Inflammatory macrophage treated with lipopolysaccharide for 1 hour (primary cell): ENCODE measurements at places on chromosomes 13 and 19.

GRCh38 chr19:21584537-21584936 is 79.1 kb downstream of the ZNF429 start:
- no peak for DNase-seq

DNA sequence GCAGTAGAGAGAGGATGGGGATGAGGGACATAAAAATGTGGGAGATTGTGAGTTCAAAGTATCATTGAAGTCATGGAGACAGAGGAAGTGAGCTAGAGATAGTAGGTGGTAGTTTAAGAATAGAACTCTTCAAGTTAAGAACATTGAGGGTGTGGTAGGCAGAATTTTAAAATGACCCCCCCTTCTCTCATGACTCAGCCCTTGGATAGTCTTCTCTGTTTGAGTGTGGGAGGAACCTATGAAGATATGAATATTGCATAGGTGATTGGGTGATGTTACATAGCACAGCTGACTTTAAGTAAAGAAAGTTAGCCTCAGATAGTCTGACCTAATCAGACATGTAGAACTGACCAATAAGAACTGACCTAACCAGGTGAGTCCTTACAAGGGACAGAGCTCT is 418.6 kb downstream of the FOXO1 start:
- DNase-seq, result no peak

DNA sequence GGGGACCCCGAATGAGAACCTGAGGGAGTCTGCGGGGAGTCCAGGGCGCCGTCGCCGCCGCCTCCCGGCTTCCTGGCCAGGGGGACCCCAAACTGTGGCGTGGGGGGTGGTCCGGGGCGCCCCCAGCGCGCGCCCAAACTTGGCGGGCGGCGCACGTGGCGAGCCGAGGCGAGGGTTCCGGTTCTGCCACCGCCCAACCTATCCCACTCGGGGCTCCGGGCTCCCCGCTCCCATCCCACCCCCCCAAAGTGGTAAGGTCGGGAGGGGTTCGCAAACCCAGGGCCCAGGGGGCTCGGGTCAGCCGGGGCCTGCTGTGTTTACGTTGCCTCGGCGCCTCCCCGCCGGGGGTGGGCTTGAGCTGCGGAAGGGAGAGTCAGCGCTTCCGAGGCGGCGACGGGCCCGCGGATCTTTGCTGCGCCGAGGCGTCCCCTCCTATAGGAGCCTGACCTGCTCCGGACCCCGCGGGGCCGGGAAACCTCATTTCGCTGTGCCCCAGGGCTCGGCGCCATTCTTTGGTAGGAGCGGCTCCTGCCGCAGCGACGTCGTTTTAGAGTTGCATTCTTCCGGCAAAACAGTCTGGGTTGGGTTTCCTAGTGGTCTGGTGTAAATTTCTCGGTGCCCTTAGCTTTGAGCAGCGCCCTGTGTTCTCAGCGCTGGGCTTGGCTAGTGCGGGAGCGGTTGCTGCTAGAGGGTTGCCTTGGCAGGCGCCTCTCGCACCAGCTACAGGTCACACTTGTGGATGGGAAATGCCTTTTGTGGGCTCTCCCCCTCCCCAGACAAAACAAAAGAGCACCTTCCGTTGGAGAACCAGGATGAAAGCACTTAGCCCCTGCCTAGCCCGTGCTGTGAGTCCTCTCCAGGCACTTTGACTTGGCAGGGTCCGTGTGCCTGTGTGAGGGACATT is 1.2 kb downstream of the DAZAP1 start:
- DNase-seq, result no peak

- DNase-seq, result no peak
Measured at GRCh38 chr13:63864171-63864902, 2448.7 kb upstream of the PCDH20 start.

GRCh38 chr19:29836409-29836825 is 24.6 kb downstream of the CCNE1 start:
- DNase-seq, result no peak

DNA sequence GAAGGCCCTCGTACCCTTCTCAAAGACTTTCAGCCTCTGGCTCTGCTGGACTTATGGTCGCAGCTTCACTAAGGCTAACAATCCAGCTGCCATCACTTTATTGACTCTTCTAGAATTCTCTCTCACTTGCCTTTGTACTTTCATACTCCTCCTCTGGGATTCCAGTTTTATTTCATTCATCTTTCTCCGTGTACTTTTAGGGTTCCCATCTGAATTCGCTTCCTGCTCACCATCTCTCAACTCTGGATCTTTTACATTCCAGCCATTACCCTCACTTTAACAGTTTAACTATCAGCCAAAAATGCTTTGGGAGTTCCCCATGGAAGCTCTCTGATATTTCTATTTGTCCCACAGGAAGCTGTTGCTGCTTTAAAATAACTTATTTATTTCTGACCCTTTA is 149.3 kb upstream of the KL start:
- DNase-seq, result no peak

DNA sequence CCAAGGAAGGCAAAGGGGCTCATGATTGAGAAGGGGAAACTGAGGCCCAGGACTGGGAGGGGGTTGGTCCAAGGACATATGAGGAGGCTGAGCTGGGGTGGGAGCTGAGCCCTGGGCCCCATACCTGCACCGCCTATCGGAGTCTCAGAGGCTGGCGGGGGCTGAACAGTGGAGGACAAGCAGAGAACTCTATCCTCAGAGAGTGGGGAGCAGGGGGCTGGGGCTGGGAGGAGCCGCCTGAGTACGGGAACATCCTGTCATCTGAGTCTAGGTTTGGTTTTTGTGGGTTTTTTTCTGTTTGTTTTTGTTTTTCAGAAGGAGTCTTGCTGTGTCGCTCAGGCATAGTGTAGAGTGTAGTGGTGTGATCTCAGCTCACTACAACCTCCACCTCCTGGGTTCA is 6.2 kb downstream of the ARRDC2 start:
- DNase-seq, result no peak

- no peak for DNase-seq
Measured at GRCh38 chr13:40389081-40389641, 277.3 kb downstream of the FOXO1 start.

DNA sequence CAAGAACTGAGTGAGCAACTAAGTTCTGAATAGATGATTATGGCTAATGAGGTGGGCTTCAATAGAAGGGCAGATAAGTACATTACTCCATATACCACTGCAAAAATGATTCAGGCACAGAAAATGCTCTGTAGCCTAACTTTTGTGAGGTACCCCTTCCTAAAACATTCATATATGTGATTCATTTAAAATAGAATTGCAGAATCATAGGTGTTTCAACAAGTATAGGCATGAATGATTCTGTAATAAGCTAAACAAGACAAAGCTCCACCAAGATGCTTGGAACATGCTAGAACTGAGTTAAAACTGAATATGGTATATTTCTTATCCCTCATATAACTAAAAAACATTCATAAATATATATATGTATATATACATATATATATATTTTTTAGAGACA is 12.1 kb downstream of the KBTBD7 start:
- no peak for DNase-seq

DNA sequence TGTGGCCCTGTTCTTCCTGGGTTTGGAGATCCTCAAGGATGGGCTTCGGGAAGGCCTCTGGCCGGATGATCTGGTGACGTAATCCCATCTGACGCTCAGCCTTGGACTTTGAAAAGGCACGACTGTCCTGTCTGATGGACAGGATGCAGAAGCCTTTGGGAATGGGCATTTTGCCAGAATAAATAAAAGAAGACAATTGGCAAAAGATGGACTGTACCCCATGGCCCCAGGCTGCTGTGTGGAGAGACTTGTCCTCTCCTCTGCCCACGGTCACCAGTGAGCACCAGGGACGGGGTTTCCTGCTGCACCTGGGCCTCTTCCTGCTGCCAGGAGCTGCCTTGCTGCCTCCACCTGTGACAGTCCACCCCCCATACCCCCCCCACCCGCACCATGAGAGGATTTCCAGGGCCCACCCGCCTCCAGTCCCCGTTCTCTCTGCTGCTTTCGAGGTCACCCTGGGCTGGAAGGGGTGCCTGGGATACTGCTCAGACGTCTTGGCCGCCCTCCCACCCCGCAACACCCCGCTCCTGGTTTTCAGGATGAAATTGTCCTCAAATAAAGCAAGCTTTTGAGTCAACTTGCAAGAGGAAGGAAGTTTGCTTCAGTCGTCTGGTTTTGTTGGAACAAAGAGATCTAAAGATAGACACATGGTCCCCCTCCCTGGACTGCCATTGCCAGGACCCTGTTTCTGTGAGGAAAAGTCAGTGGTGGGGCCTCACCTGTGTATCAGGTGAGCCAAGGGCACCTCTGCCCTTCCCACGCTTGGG is 40.9 kb downstream of the MCF2L start:
- DNase-seq, result no peak

- no peak for DNase-seq
Measured at GRCh38 chr13:40376867-40377535, 289.4 kb downstream of the FOXO1 start.

DNA sequence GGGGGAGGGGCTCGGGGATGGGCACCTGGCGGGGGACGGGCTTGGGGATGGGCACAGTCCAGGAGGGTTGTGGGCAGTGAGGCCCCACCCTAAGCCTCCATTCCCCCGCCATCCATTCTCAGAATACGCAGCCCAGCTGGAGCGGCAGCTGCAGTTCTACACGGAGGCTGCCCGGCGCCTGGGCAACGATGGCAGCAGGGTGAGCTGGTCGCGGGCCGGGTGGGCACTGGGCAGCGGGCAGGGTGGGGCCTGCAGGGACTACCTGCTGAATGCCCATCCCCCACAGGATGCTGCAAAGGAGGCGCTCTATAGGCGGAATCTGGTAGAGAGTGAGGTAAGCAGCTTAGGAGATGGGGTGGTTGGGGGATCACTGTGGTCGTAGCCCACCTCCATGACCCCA is 8.3 kb downstream of the PODNL1 start:
- DNase-seq, result no peak

DNA sequence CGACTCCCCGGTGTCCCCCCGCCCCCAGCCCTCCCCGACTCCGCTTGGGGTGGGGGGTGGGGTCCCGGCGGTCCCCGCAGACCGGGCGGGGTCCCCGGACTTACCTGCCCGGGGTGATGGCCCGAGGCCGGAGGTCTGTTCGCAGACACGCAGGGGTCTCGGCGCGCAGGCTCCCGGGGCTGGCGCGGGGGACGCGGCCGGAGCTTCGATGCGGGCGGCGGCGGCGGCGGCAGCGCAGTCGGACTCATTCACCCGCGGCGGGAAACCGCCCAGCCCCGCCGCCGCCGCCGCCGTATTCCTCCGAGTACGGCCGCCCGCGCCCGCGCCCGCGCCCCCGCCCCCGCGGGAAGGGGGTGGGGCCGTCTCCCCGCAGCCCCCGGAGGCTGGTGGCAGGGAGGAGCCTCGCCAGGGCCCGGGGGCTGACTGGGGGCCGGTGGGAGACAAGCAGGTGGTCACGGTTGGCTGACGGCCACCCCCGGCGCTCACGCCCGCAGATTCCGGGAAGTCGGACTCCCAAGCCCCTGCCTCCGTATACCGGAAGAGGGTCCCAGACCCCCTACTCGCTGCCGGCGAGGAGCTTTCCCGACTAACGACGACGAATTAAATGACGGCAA is at the start of gene C2CD4C:
C2CD4C (minus strand) TSS at position 246 of the 614 bp plus-strand sequence. CDS start 786 bp downstream, outside the sequence.
- no peak for DNase-seq

DNA sequence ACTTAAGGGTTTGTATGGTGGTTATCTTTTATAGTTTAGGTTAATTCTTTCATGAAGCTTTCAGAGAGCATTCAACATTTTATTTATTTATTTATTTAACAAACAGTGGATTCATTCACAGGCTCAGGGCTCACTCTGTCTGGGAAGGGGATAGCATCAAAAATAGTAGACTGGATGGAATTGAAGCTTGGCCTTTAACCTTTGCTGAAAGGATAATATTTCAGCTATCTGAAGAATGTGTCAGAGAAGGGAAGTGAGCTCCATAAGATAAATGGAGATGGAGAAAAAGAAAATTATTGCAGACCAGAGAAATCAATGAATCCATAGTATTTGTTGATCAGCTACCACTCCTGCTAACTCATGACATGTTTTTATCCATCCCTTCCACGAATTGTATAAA is 305.6 kb downstream of the COG6 start:
- no peak for DNase-seq

DNA sequence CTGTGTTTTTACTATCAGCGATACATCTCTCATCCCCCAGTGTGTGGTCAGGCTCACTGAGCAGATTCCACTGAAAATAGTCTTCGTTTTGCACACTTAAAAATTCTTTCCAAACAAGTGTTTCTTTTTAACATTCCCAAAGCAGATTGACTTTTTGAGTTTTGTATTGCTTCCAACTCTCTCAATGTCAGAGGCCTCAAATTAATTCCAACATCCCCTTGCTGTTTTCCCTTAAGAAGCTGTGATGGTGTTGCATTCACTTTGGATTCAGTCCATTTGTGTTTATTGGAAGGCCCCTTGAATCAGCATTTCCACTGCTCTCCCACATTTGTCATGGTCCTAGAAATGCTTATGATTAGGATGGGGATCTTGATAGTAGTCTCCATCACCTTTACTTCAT is 228.7 kb downstream of the KCNRG start:
- no peak for DNase-seq
